ENCODE measurements at places on chromosomes 1 and 21.

DNA sequence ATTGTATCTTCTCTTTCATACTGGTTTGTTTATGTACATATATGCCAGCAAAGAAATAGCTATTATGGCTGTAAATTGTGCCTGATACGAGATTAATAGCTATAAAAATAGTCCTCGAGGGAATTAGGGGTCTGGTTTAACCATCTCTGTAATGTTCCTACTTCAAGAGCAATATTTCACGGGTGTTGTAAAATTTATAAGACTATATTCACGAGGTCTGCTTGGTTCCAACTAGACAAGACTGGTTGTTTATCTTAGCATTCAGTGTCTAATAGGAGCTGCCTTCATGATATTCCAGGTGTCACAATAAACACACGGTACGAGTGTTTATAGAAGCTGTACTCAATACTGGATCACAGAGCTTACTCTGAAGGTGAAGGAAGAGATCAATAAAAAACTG, 389.9 kb downstream of the SIPA1L2 start:
- no peak for DNase-seq

DNA sequence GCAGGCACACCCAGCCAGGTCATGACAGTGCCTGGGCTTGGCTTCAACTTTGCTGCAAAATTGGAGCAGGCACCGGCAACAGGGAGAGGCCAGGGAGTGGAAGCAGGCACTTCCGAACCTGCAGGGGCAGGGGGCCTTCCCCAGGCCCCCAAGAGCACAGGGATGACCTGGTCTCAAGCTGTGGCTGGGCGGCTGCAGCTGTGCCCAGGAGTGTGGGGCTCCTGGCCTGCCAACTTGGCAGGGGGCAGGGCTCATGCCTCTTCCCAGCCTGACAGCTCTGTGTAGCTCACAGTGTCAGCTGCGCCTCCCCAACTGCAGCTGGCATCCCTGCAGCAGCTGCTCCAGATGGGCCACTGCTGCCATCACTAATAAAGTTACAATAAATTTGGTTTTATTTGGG, 51.5 kb upstream of the SCYL3 start:
- no peak for DNase-seq

DNA sequence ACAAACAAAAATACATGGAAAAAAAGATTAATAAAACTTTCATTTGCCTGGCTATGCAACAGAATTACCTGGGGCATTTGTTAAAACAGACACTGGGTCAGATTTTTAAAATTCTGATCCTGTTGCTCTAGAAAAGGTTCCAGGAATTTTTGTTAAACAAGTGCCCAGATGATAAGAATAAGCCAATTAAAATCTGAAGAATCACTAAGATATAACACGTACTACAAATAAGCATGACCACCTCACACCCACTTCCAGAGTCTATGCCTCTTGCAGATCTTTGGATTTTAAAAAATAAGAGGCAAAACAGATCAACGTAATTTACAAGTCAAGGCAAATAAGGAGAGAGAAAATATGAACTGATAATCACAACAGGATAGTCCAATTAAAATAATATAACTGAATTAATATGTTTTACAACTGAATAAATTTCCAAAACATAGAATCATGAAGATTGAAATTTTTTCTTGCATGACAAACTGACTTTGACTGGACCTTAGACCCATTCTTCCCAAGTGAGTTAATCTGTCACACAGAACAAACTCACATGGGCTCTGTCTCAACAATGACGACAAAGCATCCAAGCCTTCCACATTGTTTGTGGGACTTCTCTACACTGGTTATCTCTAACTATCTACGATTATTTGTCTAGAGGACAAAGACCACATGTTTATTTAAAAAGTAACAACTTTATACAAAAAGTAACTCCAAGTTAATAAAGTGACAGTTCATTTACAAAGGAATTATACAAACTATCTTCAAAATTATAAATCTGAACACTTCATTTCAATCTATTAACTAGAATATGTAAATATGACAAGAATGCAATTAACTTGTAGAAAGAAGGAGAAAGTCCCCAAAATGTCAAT, 56.9 kb downstream of the COP1 start:
- DNase-seq: no peak

- no peak for DNase-seq
Measured at GRCh38 chr1:15051882-15052528, 101.5 kb upstream of the TMEM51 start.

DNA sequence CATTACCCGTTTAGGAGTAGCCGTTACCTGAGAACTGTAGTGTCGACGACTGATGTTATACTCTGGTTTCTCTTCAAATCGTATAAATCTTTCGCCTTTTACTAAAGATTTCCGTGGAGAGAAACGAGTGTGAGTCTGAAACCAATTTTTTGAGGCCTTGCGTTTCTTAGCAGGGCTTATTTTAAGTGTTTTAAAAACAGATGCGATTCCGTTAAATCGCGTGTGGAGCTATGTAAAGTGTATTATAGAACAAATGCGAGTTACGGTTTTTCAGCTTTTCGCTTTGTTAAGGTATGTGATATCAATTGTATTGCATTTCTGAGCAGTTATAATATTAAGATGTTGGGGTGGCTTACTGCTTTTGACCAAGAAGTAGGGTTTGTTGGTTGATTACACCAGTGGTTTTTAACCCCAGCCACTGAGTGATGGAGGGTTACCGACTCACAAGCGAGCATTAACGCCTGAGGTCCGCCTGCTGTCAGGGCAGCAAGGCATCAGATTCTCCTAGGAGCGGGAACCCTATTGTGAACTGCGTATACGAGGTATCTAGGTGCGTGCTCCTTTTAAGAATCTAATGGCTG, 18.0 kb downstream of the KIAA2013 start:
- DNase-seq: no peak

- DNase-seq: no peak
Measured at GRCh38 chr1:168832661-168833060, 103.7 kb upstream of the DPT start.

DNA sequence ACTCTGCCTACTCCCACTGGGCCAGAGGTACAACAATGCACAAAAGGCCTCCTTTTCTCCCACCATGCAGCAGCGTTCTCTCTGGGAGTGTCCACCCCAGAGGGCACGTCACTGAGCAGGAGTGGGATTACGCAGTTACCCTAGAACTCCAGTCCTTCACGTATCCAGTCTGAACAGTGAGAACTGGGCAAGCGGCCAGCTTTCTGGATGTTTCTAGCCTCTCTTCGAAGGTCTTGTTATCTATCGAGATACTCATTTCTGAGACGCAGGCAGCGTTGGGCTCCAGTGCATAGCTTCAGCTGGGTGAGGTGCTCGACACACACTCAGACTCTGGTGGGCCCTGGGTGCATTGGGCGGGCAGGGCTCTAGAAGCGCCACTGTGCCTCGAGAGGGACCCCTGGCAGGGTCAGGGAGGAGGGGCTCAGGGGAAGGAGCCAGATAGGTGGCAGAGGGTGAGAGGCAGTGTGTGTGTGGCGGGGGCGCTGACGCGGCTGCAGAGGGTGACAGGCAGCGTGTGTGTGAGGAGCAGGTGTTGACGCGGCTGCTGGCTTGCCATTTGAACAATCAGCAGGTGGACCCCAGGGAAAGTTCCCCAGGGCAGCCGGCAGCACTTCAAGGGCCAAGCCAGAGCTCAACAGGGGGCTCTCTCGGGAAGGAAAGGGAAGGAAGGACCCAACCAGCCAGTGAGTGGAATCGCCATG, 27.9 kb downstream of the PRDM15 start:
- DNase-seq: no peak

DNA sequence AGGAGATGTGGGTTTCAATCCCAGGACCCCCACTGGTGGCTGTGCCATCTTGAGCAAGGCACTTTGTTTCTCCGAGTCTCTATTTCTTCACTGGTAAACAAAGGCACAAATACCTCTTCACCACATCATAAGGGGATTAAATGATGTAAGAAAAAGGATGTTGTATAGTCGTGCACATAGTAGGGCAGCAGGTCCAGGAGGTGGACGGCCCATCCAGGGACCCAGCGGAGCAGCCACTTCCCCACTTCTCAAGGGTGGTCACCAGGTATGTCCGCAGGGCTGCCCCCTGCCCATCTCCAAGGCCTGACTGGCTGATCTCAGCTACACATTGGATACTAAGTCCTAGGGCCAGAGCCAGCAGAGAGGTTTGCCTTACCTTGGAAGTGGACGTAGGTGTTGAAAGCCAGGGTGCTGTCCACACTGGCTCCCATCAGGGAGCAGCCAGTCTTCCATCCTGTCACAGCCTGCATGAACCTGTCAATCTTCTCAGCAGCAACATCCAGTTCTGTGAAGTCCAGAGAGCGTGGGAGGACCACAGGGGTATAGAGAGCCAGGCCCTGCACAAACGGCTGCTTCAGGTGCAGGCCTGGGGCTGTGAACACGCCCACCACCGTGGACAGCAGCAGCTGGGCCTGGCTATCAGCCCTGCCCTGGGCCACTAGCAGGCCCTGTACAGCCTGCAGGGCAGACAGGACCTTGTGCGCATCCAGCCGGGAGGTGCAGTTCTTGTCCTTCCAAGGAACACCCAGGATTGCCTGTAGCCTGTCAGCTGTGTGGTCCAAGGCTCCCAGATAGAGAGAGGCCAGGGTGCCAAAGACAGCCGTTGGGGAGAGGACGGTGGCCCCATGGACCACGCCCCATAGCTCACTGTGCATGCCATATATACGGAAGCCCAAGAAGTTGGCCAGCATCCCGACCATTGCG, 4.0 kb downstream of the AGT start:
- DNase-seq: no peak

DNA sequence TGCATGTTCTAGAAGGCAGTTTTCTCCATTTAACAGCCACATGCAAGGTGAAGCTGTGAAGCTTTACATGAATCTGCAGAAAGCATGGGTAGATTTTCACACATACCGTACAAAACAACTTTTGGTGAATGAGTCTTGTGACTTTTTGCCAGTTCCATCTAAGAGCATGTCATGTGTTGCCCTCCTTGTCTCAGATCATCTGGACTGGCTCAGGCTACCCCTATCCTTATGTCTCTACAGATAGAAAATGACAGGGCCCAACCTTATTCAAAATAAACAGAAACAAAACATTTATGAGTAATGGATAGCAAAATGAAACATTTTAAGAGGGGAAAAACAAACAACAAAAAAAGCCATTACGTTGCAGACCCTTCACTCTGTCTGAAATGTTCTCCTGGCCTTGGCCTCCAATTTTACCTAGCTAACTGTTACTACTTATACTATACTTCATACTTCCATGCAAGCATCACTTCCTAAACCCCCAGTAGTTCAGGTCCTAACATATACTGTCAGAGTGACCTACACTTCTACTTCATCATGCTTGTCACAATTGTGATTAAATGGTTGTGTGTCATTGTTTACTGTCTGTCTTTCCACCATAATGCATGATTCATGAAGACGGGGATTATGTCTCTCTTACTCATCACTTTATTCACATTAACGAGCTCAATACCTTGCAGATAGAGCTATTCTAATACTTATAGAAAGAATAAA, 39.0 kb downstream of the LRRC8C start:
- DNase-seq: no peak

DNA sequence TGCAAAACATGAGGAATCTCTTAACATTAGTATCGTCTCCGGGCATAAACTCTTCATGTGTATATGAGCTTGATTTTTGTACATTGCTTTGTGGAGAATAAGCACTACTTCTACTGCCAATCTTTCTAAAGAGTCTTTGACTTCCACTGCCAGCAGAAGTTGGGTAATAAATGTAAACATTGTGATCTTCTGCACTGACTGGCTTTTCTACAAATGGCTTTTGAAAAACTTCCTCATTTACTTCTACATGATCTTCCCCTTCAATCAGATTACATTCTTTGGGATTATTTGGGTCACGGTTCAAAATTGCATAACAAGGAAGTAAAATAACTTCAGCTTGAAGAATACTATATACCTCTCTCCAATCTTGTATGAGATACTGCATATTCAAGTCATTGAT, 30.4 kb upstream of the SLC44A5 start:
- no peak for DNase-seq

GRCh38 chr1:112557385-112557784, 48.6 kb downstream of the WNT2B start:
- no peak for DNase-seq

- no peak for DNase-seq
Measured at GRCh38 chr1:237478842-237479241, 411.9 kb downstream of the ZP4 start.

DNA sequence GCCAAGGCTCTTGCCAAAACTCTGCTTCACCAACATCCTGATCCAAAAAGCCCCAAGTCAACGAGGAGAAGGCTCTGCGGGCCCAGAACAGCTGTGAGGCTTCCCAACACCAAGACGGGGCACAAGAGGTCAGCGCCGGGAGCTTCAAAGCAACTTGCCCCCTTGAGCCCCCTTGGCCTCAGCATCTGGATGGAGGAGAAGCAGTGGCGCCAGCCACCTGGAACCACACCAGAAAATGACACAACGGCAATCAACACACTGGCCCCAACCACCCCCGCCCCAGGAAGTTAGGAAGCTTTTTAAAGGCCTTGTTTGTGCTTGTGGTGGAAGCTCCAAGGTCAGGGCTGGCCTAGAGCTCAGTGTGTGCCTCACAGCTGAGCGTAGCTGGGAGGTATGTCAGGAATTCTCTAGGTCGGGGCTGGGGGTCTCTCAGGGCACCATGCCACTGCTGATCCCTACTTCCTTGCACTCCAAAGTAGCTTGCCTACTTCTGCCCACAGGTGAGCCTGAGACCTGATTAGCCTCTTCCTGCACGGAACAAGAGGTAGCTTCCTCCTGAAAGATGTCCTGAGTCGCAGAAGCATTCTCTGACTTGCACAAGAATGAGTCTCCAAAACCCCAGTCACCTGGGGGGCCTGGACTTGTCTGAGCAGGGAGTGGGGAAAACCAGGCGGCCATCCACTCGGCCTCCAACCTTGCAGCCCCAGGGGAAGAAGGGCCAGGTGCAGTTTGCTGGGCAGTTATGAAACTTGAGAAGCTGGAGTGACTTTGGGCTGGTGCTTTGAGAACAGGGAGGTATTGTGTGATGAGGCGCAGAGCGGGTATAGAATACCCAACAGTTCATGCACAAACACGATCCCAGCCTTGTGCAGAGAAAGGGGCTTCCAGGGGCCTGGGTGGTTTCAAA, 9.7 kb upstream of the SRP9 start:
- no peak for DNase-seq

- no peak for DNase-seq
Measured at GRCh38 chr1:90282811-90283210, 287.9 kb downstream of the ZNF326 start.

DNA sequence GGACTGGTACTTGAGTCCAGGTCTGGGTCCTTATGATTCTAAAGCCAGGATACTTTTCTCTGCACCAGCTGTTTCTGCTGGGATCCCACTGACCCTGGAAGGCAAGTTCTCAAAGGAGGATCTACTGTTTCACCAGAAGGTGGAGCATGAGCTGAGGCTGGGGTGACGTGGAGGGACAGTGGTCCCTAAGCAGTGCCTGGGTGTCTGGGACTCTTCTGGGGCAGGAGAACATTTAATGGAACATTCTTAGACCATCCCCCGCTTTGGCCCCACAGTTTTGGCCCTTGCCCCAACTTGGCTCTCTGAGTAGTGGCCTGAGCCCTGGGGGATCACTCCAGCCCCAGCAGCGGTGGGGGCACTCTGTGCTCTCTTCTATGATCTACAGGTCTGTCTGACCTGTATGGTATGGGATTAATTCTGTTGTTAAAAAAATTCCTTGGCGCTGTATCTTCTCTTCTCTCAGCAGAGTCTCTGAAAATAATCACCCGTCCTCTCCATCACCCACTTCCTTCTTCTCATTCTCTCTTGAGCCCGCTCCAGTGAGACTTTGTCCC, 60.3 kb upstream of the CSF3R start:
- DNase-seq: no peak

GRCh38 chr1:248597589-248597988, at the start of gene OR2T10:
Gene OR2T10 (minus strand): TSS chr1:248597700. CDS start chr1:248593768, 3,932 bp downstream.
- DNase-seq: no peak

- DNase-seq: no peak
Measured at GRCh38 chr1:25568834-25569596, 25.6 kb downstream of the LDLRAP1 start.

GRCh38 chr1:153361480-153362109, 3.9 kb downstream of the S100A9 start:
- DNase-seq: no peak

GRCh38 chr1:154975409-154976059, 1.1 kb downstream of the CKS1B start:
- DNase-seq: no peak
